ENCODE measurements at places on chromosomes 16 and 17.
A peak's percentile ranks its signal among the peaks of the same experiment; 100 is the strongest.

DNA sequence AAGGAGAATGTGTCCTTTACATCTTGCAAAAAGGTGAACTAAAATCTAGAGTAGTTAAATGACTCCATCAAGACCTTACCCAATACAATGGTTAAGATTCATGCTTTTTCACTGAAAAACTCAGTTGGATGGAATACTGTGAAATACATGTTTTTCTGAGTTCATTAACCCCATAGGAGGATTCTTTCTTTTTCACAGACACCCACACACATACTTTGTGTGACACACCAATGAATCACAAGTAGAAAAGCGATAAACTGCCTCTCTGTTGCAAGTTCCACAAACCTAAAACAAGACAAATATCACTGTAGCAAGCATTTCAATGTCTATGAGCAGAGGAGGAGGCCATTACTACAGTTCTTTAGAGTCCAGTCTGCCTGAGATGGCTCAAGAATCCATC, 258.8 kb upstream of the CDH5 start:
- no peak for DNase-seq

GRCh38 chr16:1174477-1175357, 21.8 kb downstream of the CACNA1H start:
- no peak for DNase-seq

DNA sequence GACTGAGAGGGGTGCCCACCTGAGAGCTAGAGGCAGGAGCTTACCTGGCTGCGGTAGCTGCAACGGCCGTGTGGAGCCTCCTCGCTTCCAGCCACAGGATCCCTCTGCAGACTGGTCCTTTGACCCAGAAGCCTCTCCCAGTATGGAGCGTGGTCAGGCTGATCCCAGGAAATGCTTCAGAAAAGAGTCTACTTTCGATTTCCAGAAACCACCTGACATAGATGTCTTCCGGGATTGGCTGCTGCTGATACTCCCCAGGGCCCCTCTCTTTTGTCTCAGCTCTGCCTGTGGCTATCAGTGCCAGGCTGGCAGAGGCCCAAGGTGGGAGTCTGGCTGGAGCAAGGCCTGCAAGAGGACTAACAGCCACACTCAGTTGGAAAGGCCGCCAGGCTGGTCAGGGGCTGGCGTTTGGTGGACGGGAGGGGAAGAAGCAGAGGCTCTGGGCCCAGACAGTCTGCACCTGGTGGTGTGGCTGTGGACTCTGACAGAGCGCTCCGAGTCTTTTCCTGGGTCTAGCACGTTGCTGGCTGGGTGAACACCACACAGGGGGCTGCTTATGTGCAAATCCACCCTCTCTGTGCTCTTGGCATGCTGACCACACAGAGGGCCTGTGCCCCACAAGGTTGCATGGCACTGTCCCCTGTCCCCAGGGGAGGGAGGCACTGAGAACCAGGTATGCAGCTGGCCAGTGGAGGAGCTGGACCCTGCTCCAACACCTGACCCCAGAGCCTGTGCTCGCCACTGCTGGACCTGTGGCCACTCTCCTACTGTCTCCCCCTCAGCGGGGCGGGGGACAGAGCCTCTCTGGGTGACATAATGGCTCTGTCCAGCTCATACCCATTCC, at the start of gene LGALS3BP:
Gene LGALS3BP (minus strand): TSS at position 144 of the 844 bp plus-strand sequence. CDS start 2,732 bp downstream, outside the sequence.
- DNase-seq: peak; percentile 23

DNA sequence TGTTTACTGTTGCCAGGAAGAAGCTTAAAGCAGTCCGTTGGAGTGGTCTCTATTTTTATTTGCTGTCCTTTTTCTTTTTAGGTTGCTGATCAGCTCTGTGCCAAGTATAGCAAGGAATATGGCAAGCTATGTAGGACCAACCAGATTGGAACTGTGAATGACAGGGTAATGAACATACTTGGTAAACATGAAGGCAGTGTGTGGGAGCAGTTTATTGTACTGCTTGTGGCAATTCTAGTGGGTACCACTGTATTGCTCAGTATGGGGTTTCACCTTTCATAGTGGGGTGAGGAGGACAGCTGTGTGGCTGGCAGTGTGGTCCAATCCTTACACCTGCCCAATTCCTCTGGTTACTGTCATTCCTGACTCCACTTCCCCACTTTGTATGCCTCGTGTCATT, 25.3 kb downstream of the IST1 start:
- no peak for DNase-seq

DNA sequence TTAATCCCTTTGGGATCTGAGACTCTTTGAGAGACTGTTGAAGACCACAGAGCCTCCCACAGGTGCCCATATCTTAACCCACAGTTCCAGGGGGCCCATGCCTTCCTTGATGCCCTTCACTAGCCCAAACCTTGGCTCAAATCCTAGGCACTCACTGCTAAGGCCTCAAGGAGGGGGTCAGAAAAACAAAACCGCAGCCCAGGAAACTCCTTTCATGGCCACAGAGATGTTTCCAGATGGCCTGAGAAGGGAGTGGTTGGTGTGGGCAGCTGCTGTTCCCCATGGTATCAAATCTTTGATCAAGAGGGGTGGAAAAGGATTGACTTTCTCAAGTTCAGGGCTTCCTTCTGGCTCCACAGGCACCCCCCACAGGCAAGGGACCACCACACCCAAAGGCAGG, 44.7 kb downstream of the CDH1 start:
- DNase-seq: no peak

DNA sequence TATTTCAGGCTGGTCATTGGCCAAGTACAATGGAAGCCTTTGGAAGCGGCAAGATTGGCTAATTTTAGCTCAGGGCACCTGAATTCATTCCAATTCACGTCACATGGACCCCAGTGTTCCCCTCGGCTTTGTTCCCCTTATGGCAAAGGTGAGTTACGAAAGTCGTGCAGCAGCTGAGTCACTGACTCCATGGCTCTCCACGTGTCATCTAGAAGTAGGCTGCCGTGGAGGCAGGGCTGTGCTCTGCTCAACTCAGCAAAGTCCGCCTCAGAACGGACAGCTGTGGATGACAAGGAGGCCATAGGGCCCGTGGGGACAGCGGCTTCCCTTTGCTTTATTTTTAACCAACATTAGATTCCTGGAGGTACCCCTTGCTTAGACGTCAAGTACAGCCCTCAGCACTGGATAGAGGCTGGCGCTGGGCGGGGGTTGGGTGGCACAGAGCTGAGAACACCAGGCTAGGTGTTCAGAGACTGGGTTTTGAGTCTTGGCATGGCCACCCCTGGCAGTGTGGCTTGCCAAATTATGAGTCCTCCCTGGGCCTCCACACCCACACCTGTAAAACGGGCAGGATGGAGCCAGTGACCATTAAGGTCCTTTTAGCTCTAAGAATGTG, 23.6 kb downstream of the ADAD2 start:
- DNase-seq: no peak

GRCh38 chr16:84567286-84567962, 50.5 kb downstream of the COTL1 start:
- DNase-seq: no peak

DNA sequence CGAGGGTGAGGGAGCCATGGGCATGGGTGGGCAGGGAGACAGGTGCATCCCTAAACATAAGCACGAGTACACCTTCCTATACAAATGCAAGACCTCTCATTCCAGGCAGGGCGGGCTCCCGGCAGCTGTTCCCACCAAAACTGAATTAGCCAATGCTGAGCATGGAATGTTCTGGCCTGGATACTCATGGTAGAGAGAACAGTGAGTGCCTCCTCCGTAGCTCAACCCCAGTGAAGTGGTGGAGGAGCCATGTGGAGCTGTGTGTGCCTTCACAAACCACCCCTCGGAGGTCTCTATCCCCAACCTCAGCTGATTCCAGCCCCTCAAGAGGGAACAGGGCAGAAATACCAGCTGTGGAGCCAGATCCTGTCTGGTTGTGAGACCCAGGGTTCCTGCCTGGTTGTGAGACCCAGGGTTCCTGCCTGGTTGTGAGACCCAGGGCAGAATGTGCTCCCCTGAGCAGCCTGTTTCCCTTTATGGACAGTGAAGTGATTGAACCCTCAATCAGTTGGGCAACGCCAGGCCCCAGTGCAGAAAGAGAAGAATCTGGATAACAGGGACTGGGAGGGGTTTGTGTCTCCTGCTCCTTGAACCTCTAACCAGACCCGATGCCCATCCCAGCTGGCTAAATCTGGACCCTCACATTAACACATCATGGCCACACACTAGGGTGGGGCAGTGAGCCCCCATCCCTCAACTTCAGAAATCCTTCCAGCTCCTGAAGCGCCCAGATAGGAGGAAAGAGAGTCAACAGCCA, 2.4 kb upstream of the CDH16 start:
- no peak for DNase-seq

DNA sequence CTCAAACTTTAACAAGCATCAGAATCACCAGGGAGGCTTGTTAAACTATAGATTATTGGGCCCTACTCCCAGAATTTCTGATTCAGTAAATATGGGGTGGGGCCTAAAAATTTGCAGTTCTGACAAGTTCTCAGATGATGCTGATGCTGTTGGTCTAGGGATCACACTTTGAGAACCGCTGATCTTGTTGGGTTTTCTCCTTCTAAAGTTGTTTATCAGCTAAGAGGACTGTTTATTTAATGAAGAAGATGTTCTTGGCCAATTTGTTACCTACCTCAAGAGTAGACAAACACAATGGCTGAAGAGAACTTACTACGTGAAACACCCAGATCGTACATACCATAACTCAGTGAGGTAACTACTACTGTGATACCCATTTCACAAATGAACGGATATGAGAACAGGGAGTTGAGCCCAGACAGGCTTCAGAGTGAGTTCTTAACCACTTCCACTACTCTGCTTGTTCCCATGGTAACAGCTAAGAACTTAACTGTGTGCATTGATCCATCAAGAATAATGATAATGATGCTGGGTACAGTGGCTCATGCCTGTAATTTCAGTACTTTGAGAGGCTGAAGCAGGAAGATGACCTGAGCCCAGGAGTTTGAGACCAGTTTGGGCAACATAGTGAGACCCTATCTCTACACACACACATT, 85.3 kb upstream of the NSRP1 start:
- no peak for DNase-seq

DNA sequence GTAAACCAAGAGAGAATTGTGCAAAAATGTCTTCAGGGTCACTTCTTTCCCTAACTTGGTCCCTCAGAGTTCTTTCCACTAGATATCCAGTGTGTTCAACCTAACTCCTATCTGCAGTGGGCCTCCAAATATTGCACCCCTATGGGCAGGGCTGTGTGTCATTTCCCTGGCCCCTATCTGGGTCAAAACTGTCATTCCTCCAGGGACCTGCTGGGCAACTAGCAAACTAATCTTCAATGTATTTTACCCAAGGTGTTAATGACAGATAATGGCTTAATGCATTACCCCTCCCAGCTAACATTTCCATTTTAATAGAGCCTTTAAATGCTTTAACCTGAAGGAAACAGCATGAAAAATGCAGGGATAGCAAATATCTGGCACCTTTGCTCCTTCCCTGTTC, 25.8 kb upstream of the SKAP1 start:
- DNase-seq: no peak

DNA sequence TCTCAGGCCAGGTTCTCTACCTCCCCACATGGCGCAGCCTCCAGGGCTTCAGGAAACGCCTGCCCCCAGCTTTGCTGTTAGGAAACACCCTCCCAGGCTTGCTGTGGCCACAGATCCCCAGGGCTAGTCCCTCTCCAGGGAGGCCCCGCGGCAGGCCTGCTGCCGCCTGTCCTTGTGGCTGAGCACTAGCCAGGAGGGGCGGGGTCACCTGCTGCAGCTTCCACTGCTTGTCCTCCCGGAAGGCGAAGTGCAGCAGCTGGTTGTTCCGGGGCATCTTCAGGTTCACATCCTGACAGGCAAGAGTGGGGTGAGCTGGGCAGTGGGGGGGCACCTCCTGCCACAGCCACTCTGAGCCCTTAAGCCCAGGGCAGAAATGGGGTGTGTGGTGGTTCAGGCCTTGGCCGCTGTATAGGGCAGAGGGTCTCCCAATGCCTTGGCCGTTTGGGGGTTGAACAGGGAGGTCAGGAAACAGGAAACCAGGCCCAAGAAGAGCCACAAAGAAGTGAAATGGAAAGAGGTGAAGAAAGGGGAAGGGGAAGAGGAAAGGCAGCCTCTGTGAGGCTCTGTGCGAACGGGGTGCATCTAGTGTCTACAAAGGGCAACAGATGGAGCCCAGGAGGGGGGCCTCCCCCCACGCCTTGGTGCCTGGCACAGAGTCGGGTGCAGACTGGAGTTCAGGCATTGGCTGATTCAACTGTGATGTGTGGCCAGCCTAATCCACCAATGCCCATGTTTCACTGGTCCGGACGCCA, 2.0 kb downstream of the ROGDI start:
- peak; percentile 35 for DNase-seq

DNA sequence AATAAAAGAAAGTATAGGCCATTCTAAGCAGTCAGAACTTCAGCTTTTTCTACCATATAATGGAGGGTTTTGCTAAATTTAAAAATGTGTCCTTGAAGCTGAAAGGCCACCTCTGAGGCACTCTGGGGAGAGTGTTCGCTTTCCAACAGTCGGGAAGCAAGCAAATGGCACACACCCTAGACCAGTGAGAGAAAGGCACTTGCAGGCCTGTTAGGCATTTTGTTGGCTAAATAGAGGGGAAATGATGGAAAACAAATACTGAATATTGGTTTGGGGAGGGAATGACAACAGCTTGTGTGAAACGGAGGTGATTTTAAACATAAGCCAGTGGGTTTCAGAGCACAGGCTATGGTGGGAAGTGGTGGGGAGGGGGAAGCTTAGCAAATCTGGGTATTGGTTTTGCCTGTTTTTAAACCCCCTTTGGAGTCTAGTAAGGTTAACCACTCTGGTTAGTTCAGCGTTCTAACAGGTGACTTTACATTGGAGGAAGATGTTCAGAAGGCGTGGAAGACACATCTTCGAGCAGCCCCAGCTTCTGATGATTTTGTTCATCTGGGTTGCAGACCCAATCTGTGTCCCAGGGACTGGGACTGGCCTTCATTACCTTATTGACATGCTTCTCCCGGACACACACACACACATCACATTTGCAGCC, 90.5 kb downstream of the PRKCA start:
- DNase-seq: no peak

GRCh38 chr17:5422505-5422904, 2.5 kb downstream of the RPAIN start:
- no peak for DNase-seq
